HCEC 1CT (cell line): ENCODE measurements at places on chromosomes 7 and 10.
A peak's percentile ranks its signal among the peaks of the same experiment; 100 is the strongest.

- DNase-seq, result peak; percentile 85
Measured at GRCh38 chr7:41709621-41710020, 6.7 kb upstream of the INHBA start.

DNA sequence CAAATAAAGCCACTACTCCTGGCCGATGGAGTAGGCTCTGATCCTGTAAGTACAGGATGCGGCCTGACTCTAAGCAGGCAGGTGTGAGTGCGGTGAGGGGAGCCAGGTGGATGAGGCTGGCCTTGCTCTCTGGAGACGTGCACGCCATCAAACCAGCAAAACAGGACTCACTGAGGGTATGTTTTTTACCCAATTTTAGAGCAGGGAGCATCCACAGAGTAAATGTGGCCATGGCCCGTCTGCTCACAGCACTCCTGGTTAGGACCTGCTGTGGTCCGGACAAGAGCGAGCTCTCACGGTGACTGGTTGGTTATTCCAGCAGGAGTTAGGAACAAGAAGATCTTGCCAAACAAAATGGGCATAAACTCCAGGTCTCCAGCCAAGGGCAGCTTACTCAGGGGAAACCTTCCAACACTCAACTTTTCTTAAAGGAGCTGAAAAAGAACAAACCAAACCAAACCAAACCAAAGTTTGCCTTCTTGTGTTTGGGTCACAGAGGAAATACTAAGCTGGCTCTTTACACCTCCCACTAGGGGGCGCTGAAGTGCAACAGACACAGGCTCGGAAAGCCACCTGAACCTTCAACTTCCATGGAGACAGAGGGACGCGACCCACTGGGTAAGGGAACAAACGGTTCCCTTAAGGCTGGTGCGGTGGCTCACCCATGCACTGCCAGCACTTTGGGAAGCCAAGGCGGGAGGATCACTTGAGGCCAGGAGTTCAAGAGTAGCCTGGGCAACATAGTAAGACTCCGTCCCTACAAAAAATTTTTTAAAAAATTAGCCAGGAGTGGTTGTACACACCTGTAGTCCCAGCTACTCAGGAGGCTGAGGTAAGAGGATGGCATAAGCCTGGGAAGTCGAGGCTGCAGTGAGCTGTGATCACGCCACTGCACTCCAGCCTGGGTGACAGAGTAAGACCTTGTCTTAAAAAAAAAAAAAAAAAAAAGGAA, 122.4 kb downstream of the CLEC2L start:
- peak; percentile 53 for DNase-seq

DNA sequence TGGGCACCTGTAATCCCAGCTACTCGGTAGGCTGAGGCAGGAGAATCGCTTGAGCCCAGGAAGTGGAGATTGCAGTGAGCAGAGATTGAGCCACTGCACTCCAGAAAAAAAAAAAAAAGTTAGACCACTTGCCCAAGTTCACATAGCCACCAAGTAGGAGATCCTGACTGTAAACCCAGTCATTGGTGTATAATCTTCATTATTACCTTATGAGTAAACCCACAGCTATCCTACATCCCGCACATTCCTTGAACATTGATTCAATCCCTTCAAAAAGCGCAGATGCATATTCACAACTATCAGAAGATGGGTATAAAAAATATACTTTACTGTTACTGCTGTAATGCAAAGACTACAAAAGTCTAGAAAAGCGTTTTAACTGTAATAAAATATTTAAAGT, 512.9 kb downstream of the SUGCT start:
- peak; percentile 46 for DNase-seq

- no peak for DNase-seq
Measured at GRCh38 chr10:11773761-11774441, 31.7 kb downstream of the ECHDC3 start.

- DNase-seq, result no peak
Measured at GRCh38 chr7:144527051-144527471, 123.6 kb upstream of the NOBOX start.

GRCh38 chr10:117248750-117249465, 8.0 kb downstream of the SLC18A2 start:
- peak; percentile 8 for DNase-seq

GRCh38 chr10:1449021-1449420, 288.3 kb downstream of the ADARB2 start:
- DNase-seq, result no peak

- peak; percentile 73 for DNase-seq
Measured at GRCh38 chr7:48094861-48095293, 5.8 kb downstream of the UPP1 start.

DNA sequence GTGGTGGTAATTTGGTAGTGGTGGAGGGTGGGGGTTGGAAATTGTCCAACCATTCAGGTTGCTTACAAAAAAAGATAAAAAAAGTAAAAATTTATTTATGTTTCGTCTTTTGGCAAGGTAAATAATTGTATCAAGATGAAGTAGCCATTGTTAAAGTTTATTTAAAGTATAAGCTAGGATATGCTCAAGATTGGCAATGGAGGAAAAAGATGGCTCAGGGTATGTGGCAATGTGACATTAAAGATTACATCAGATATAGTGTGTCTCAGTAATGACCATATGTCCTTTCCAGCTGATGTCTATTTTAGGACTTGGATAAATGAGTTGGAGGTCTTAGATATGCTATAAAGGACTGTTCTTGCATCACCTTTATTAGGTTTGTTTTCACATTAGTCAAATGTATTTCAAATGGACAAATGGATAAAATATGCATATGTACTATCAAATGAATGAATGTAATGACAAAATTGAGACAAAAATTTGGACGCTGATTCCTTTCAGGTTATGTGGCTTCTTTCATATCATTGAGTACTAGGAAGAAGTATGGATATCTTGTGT, 60.9 kb downstream of the ST7 start:
- DNase-seq, result no peak

DNA sequence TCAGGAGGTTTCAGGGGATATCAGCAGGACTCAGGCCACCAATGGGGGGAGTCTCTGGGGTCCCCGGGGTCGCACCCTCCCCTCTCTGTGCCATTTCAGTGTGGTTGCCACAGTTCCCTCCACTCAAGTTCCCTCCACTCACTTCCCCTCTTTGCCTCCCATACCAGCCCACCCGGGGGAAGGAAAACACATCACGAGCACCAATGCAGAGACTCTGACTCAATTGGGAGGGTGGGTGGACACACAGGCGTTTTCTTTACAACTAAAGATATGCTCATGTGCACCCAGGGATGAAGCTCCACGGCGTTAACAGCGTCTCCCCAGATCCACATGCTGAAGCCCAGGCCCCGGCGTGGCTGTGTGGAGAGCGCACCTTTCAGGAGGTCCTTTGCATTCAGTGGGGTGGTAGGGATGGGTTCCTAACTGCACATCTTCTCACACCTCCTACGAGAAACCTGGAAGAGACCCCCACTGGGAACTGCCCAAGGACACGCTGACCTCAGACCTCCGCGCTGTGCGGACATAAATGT, 254.1 kb downstream of the ZMYND11 start:
- DNase-seq, result no peak

GRCh38 chr10:71971311-71971731, 7.1 kb downstream of the CHST3 start:
- no peak for DNase-seq

DNA sequence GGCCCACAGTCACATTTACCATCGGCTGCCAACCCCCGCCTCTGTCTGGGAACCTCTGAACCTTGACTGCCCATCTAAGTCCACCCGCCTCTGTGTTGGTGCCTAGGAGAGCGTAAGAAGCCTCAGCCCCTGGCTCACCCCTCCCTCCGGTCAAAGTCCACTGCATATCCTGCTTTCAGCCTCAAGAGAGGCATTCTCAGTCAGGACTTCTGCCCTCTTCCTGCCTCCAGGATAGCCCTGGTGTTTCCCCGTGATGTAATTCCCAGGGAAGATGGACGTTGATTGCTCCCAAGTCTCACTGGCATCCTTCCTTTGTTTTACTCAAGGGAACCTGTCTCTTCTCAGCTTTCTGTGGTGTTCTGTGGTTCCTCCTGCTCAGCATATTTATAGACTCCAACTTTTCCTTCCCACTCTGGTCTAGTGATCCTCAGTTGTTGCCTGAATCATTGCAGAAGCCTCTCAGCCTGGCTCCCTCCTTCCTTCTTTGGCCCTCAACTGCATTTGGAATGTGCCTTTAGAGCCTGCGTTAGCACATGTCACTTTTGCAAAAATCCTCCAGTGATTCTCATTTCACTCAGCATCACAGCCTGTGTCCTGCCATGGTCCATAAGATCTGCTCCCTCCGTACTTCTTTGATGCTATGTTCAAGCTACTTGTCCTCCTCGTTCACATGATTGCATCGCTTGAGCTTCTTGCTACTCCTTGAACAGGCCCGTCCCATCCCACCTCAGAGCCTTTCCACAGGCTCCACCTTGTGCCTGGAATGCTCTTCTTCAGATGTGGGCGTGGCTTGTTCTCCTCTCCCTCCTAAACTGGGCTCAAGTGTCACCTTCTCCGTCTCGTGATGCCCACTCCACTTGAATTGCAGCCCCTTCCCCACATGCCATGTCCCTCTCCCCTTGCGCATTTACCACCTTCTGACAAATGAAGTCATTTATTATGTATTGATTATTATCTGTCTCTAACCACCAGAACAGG, 124.2 kb downstream of the PLPP4 start:
- no peak for DNase-seq

DNA sequence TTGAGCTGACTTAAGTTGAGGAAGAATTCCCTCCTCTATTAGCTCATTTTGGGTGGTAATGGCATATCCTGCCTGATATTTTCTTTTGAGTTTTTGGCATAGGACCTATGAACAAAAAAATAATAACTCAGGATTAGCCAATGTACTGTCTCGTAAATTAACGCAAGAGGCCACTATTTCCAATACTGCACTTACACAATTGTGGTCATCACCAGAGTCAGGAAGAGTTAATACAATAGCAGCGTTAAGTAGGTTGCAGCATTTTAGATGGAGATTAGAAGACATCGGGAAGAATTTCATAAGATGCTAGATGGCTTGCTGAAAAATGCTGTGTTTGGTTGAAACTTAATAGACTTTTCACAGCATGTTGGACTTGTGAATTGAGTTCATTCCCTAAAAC, 36.4 kb downstream of the ANTXRL start:
- no peak for DNase-seq

DNA sequence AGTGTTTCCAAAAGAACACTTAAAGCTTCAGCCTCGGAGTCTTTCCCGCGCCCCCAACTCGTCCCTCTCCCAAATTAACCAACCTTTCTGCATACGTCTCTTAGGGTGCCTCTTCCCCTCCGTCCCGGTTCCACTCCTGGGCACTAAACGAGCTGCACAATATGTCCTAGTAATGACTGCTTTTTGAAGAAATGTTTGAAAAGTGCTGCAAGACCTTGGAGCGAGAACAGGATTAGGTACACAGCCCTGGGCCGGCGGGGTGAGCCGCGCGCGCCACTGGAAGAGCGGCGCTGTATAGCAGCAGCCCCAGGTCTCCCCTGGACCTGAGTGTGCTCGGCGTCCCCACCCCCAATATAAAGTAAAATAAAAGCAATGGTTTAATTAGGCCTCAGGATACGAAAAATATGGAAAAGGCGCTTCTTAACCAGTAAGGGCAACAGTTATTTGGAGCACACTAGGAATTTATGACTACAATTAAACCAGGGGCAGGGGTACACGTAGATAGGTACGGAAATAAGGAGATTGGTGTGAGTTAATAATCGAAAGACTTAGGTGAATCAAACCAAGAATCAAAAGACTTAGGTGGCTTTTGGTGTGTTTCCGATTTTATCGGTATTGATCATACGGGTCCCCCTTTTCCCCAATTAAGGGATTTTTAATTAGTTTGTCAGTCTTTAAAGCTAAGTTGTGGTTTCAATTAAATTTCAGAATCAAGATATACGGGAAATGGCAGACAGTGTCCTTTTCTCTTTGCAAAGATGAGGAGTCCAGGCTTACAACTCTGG, 1.9 kb downstream of the TET1 start:
- peak; percentile 44 for DNase-seq

GRCh38 chr7:108492742-108493141, 33.2 kb downstream of the PNPLA8 start:
- DNase-seq, result no peak

DNA sequence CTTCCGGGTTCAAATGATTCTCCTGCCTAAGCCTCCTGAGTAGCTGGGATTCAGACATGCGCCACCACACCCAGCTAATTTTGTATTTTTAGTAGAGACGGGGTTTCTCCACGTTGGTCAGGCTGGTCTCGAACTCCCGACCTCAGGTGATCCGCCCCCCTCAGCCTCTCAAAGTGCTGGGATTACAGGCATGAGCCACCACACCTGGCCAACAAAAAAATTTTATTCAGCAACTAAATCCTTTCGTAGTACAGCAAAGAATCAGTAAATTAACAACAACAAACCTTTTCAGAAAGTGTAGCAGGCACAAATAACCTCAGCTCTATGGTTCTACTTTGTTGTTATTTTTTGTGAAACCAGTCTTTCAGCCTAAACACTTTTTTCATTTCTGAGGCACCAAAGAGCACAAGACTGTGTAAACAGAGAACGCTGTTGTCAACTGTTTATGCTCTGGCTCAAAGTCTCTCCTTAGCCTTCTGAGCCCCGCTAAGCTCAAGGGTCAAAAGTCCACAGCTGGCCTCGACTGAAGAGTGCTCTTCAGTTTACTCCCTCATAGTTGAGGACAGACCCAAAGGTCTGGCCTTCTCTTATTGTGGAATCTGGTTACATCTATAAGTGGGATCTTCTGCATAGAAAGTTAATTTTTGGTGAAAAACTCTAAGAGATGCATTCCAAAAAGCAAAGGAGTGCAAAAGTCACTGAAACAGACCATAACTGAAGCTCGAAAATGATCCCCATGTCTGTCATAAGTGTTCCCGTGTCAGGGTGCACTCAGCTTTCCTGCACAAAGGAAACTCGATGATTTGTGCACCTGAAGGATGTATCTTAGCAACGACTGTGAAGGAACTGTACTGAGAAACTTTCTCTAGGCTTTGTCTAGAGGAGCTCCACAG, 24.6 kb upstream of the DDX50 start:
- DNase-seq, result no peak

DNA sequence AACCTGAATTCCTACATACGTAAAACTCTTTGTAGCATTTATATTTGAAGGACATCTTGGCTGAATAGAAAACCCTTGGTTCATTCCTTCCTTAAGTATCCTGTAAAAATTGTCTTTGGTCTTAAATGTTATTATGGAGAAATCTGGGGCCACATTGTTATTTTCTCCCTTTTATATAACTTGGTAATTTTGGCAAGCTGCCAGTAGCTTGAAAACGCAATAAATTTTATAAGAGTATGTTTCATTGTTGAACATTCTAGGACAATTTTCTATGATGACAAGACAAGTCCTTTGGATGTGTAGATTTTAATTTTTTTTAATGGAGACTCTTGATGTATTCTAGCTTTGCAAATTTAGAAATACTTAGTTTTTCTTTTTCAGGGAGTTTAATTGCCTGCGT, 191.9 kb downstream of the ABCA13 start:
- DNase-seq, result no peak

GRCh38 chr10:48243487-48243886, 31.0 kb downstream of the FRMPD2 start:
- no peak for DNase-seq

DNA sequence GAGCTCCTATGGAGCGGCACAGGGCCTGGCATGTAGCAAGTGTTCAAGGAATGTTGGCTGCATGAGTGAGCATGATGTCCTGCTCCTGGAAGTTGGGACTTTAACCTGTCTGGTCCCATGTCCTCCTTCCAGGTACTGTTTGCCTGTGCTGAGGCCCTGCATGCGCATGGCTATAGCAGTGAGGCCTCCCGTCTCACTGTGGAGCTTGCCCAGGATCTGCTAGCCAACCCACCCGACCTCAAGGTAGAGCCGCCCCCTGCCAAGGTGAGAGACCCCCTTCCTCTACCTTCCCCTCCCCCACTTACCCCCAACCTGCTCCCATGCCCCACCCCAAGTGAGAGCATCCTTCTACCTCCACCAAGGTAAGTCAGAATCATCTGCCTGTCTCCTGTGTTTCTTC, 8.1 kb downstream of the ZSWIM8 start:
- no peak for DNase-seq

- no peak for DNase-seq
Measured at GRCh38 chr7:30241767-30242166, 42.6 kb upstream of the ZNRF2 start.
